ENCODE measurements at places on chromosomes 16 and 17.

GRCh38 chr17:3005696-3006095 lies 57.7 kb downstream of the OR1D5 start:
- DNase-seq, result no peak

DNA sequence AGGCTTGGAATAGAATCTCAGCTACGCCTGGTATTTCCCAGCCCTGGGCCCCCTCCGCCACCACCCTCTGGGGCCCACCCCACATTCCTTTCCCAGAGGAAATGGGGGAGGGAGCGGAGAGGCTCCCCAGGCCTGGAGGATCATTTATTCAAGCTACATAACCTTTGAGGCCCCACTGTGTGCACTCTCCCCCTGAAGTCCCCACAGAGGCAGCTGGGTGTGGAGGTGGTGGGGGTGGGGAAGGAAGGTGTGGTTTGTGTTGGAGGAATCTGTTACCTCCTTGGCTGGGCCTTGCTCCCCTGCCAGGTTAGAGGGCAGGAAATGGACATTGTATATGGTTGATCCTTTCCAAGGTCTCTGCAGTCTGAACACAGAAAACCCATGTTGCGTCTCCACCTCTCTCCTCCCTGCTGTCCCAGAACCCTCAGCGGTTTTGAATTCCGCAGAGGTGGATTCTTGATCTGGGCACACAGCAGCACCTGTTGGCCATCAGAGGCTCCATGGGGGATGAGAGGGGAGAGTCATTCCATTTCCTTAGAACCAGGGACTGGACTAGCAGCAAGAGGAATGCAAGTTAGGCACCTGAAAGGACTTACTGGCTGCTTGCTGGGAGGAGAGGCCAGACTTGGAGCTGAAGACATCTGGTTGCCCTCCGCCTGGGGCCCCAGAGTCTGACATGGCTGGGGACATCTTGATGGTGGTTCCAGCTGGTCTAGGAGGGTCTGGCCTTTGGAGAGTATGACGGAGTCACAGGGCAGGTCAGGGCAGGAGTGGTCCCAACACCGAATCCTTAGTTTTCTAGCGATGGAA lies 23.0 kb downstream of the ARHGAP23 start:
- DNase-seq, result no peak

GRCh38 chr17:55326030-55326429 lies 61.3 kb downstream of the HLF start:
- DNase-seq, result no peak

DNA sequence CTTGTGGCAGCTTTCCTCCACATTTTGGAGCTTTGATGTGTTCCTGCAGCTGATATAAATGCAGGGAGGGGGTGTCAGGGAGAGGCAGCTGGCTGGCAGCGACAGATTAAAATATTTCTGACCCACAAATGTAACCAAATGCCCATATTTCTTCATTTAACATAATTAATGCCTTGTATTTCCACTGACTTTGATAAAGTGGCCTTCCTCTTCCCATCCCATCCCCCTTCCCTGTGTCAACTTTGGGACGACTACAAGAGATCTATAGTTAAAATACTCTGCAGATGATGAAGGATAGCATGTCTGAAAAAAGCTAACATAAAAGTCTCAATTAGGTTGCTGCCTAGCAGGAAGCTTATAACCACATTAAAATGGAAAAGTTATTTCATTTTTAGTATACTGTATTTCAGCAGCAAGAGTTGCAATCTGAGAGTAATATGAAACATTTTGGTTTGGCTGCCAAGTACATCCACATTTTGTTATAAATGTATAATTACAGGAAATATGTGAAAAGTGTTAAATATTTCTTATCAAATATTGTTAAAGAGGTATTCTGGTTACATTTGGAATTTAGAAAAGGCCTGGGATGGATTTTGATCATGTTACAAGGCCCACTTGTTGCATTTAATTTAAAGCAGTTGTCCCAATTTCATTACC lies 238.7 kb upstream of the TBX2 start:
- no peak for DNase-seq

DNA sequence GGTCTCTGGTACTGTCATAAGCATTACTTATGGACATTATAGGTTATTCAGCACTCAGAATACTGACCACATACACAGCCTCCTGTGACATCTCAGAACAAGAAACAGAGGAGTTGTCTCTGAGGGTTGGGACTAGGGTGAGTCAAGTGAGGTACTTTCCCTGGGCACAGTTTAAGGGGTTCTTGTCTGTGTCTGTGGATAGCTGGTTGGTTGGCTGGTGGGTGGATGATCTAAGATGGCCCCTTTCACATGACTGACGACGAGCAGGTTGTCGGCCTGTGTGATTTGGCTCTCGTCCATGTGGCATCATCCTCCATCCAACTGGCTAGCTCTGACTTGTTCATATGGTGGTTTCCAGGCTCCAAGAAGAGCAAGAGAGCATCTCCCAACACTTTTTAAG lies 163.9 kb downstream of the PRKCB start:
- no peak for DNase-seq

DNA sequence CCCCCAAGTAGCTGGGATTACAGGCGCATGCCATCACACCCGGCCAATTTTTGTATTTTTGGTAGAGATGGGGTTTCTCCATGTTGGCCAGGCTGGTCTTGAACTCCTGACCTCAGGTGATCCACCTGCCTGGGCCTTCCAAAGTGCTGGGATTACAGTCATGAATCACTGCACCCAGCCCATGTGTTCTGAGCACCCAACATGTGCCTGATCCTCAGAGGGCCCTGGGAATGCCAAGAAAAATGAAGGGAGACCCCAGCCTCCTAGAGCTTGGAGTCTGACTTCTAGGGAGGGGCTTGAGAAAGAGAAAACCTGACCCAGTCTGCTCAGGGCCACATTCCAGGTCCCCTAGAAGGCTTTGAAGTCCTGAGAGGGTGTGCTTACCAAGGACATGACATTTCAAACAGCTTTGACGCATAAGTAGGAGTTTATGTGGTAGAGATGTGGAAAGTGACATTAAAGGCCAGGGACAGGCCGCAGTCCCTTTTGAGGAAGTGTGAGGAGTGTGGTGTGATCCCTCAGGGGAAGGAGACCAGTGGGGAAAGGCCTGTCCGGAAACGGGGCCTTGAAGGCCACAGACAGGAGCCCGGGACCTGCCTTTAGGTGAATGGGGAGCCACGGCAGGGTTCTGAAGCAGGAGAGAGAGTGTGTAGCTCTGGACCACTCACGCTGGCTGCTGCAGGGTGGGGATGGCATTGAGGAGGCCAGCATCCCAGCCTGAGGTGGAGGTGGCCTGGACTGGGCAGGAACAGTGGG lies 1.1 kb upstream of the CCL22 start:
- DNase-seq, result no peak

DNA sequence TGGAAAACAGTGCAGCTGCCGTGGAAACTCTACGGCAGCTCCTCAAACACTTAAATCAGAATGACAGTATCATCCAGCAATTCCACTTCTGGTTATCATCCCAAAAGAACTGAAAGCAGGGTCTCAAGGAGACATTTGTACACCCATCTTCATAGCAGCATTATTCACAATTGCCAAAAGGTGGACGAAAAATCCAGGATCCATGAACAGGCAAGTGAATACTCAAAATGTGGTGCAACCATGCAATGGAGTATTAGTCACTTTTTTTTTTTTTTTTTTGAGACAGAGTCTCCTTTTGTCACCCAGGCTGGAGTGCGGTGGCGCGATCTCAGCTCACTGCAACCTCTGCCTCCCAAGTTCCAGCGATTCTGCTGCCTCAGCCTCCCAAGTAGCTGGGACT lies 10.6 kb upstream of the AATK start:
- DNase-seq, result no peak
